Right lobe of liver (tissue), 6 donors: ENCODE measurements at places on chromosomes 16 and 17.
A peak's percentile ranks its signal among the peaks of the same experiment; 100 is the strongest.

DNA sequence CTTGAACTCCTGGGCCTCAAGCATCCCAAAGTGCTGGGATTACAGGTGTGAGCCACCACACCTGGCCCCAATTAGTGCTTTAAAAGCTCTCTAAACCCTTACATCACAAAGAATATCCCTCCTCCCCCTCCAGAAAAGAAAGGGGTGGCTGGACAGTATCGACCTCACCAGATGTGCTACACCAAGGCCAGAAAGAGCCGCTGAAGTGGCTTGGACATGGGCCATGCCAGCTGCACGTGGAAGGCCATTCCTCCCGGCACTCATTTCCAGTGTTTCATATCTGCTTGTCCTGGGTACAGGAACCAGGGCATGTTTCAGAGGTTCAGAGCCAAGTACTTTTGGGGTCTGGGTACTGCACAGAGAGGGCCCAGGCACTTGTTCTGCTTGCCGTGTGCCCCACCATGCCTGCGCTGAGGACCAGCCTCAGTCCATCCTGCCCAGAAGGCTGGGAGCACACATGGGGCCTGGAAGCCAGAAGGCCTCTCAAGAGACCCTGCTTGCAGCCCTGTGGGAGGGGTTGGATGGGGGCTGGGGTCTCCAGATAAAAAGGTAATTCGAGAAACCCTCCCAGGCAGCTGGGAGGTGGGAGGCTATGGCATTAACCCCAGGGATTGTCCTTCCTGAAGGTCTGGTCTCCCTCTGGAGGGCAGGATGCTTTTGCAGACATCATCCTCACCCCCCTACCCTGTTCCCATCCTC lies 3.5 kb upstream of the SRRM2 start:
- DNase-seq = no peak

- no peak for DNase-seq
Measured at GRCh38 chr16:10931134-10931533, 11.1 kb downstream of the DEXI start.

DNA sequence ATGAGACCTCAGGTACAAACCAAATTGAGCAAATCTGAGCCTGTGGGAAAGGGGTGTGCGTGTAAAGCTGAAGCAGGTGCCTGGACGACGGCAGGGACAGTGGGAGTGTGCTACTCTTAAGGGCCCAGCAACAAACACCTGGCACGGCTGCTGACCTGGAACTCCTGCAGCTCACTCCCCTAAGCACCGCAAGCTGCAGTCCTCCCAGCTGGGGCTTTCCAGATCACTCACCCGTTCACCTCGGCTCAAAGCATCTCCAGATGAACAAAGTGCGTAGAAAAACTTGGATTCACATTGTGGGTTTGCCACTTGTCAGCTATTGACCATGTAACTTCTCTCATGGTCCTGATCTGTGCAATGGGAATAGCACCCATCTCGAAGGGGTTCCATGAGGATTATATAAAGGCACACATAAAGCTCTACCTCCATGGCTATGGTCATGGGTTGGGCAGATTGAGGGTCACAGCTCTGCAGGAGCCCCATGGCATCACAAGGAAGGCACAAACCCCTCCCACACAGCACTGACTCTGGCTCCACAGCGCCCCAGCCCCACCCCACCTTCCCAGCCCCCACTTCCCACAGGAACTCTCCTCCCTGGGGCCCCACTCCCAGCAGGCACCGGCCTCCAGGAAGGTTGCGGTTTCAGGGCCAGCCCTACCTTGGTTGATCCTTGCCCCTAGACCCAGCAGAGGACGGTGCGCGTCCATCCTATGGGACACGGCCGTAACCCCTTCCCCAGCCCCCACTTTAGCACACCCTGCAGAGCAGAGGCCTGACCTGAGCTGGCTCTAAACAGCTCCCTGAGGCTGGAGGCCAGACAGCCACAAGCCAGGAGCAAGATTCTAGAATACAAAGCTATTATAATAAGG lies 21.9 kb downstream of the ST3GAL2 start:
- DNase-seq = no peak

GRCh38 chr17:72022328-72023275 lies 98.2 kb upstream of the SOX9 start:
- no peak for DNase-seq

- no peak for DNase-seq
Measured at GRCh38 chr16:7330709-7331108, 1.9 kb upstream of the RBFOX1 start.

GRCh38 chr17:35555691-35556090 lies 4.9 kb downstream of the SLFN14 start:
- DNase-seq = no peak

DNA sequence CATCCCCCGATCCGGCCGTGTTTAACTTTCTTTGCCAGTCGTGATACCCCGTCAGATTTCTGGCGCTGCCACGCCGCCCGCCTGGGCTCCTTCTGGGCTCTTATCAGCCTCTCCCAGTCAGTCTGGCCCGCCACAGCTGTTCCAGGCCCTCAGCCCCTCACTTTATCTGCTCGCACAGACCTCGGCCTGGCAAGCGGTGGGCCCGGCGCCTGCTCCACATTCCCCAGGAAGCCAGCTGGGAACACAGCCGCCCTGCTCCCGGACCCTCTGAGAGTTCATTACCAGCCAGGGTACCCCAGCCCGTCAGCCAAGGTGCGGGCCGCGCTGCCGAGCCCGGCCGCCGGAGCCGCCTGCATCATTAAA lies 157.5 kb downstream of the ZNF423 start:
- no peak for DNase-seq

DNA sequence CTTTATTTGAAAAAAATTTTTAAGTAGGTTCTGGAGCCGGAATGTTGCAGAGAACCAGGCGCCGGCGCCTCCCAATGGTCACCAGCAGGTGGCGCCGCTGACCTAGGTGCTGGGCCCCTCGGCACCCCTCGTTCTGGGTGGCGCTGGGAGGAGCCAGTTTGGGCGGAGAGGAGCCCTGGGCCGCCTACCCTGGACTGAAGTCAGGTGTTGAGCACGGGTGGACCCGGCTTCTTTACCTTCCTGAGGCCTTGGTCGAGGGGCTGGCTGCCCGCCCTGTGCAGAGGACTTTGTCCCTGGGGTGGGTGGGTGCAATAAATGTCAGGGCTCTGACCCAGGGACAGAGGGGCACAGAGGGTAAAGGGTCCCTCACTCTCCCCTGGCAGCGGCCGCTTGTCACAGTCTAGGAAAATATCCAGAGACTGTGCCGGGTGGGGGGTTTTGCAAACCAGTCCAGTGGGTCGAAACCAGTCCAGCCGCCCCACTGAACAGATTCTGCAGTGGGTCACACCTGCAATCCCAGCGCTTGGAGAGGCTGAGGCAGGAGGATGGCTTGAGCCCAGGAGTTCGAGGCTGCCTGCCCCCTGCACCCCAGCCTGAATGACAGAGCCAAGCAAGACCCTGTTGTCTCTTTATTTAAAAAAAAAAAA lies 30.1 kb upstream of the TNFRSF13B start:
- DNase-seq = peak; percentile 91

- DNase-seq = peak; percentile 90
Measured at GRCh38 chr17:19317359-19318095, 45.0 kb downstream of the B9D1 start.

DNA sequence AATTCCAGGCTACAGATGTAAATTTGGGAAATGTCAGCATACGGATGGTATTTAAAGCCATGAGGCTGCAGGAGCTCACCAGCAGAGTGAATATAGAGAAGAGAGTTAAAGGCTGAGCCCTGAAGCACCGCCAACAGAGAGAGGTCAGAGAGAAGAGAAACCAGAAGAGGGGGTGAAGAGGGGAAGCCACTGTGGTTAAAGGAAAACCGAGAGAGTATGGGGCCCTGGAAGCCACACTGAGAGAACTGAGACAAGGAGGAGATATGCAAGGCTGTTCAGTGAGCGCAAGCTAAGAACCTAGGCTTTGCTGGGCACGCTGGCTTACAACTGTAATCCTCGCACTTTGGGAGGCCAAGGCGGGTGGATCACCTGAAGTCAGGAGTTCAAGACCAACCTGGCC lies 24.6 kb downstream of the COPRS start:
- no peak for DNase-seq

DNA sequence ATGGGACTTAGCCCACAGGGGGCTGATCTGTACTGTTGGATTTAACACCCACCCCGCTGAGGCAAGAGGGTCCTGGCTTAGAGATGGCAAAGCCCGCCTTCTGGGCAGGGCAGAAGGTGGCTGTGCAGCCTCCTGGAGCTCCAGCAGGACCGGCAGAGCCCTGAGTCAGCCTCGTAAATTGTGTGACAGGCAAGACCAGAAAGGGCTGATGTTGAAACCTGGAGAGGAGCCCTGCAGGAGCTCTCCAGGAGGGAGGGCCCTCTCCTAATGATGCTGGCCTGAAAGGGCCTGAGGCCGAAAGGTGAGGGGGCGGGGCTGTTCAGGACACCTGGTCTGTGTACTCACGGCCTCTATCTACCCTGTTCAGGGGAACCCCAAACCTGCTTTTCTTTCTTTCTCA lies 22.5 kb upstream of the MYO15B start:
- DNase-seq = peak; percentile 65

- DNase-seq = no peak
Measured at GRCh38 chr16:81623365-81624102, 155.6 kb upstream of the PLCG2 start.

- DNase-seq = no peak
Measured at GRCh38 chr17:59853168-59853918, 39.4 kb downstream of the TUBD1 start.

DNA sequence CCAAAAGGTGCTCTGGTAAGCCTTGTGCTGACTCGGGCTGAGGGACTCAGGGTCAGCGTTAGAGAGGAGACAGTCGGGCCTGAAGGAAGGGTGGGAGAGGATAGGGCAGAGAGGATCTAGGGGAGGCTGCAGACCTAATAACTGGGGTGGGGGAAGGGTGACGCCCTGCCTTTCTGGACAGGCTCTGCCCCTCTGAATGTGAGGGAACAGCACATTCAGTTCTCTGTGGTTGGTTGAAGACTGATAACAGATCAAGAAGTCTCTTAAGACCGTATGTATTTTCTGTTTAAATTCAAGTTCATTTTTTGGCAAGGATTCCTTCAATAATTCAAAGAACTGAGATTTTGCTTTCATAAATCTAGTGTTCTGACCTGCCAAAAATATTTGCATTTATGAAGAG lies 56.2 kb upstream of the TEKT3 start:
- DNase-seq = no peak

DNA sequence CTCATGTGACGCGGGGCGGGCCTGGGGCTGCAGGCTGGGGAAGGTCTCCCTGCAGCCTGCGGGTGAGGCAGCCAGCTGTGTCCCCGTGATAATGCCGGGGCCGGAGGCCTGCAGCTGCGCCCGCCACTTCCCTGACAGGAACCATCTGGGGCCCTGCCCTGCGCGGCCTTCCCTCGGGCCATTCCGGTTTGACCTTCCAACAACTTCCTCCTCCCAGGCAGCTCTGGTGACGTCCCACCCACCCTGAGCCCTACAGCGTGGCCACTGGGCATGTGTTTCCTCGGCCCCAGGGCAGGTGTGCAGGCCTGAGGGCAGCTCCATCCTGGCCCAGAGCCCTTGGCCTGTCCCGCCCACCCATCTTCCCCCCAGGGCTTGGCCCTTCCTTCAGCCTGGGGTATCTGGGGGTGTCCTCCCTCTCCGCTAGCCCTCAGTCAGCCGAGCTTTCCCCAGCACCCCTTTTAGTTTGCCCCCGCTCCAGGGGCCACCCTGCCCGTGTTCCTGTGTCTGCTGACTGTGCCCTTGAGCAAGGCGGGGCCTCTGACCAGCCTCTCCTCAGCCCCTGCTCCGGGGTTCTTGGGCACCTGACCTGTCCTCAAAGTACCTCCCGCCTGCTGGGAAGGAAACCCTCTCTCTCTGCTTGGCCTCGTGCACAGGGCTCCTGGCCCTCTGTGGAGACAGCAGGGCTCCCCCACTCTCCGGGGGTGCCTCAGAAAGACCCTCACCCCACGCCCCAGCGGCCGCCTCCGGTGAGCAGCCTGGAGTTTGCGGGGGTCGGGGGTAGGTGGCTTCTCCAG lies at the start of gene CBFA2T3:
Gene CBFA2T3, minus strand, starts transcription at position 190 of the 794 bp plus-strand sequence. CDS start 400 bp downstream, outside the sequence.
- peak; percentile 85 for DNase-seq

- no peak for DNase-seq
Measured at GRCh38 chr16:11093572-11094074, 149.3 kb downstream of the CLEC16A start.

GRCh38 chr16:1007284-1007850 lies 25.8 kb downstream of the SOX8 start:
- no peak for DNase-seq

DNA sequence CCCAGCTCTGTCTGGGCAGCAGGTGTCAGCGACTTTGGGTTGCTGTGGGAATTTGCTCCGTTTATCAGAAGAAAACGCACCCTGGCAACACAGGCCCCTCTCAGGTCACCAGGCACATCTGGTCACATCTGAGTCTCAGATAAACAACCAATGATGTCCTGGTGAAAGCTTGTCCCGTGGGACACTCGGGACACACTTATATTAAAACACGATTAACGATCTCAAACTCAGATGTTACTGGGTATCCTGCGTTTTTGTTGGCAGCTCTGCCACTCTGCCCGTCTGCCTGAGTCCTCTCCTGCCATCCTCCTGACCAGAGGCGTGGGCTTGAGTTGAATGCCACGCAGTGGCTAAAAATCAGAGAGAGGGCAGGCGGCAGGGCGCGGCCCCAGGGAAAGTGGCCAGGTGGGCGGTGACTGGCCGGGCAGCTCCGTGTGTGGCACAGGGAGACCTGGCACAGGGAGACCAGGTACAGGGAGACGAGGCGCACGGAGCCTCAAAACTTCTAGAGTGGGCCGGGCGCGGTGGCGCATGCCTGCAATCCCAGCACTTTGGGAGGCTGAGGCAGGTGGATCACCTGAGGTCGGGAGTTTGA lies 2.1 kb downstream of the SECTM1 start:
- no peak for DNase-seq

GRCh38 chr17:32486701-32487472 lies at the start of gene CDK5R1:
Gene CDK5R1, plus strand, starts transcription at chr17:32486993. Its CDS starts 628 bp downstream, at chr17:32487621.
- DNase-seq = peak; percentile 80

GRCh38 chr17:4590981-4591453 lies 6.7 kb downstream of the SMTNL2 start:
- DNase-seq = no peak

DNA sequence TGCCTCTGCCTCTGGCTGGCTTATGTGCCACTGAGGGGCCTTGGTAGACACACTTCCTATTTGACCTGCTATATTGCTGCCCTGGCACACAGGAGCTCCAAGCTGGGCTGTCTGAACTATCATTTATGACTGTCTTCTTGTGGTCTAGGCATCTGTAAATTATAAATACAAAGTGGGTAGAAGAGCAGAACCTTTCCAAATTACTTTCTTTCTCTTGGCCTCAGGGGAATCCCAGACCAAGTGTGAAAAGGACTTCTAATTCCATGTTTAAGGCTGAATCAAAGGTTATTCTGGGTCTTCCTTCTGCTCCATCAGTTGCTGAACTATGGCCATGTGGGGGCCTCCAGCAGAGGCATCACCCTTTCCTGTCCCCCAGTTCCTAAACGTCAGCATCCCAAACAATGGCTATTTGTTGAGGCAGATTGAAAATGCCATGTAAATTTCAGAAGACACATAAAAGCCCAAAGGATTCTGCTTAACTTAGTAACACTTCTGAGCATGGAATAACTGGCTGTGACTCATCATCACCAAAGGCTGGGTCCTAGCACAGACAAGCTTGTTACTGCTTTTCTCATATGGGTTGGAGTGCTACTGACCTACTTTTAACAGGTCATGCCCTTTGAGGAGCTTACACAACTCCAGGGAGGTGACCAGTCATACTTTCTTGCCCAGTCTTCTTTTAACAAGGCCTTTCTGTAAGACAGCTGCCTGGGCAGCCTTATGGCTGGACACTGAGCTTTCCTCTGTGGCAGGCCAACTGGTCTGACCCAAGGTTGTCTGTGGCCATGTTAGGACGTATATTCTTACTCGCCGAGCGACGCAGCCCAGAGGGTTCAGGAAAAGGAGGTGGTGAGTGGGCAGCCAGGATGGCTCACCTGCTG lies 154.8 kb downstream of the VPS53 start:
- DNase-seq = no peak
